ENCODE measurements at places on chromosomes 12 and 14.

DNA sequence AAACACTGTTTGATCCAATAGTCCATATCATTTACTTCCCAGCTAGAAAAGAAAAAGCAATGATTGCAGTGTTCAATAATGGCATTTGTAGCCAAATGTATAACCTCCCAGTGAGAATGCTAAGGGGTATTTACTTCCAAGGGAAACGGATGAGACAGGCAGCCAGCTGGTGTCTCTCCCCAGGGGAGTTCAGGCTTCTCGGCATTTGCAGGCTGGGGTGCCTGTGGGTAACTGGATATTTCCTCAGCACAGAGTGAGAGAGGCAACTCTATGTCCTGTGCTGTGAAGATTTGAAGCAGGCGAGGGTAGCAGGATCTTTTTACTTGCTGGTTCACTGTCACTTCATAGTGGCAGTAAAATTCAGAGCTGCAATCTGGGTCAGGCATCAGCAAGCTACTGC, 1455.6 kb upstream of the TMEM132C start:
- no peak for DNase-seq

DNA sequence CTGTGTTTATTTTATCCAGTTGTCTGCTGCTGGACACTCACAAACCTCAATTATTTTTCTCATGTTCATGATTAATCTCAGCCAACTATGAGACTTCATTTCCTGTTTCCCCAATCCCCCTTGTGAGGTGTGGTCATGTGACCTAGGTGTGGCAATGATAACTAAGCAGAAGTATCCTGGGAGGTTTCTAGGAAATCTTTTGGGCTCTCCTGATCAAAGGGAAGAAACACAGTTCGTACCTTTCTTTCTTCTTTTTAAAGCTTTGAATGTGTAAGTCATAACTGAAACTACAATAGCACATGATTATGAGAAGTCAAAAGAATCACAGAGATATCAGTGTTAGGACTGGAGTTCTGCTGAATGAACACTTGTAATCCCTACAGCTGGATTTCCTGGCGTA, 34.4 kb upstream of the MANSC4 start:
- no peak for DNase-seq

DNA sequence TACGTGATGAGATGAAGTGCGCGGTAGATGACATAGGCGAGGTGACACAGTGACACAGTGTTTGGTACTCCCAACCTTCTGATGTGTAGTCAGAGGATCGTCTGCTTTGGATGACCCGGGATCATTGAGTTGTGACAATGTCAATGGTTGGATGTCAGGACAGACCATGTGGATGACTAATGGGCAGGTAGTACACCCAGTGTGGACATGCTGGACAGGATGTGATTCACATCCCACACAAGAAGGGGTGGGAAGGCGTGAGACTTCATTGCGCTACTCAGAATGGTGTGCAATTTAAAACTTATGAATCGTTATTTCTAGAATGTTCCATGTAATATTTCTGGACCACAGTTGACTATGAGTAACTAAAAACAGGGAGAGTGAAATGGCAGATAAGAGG, 23.8 kb downstream of the MAP3K9 start:
- no peak for DNase-seq

DNA sequence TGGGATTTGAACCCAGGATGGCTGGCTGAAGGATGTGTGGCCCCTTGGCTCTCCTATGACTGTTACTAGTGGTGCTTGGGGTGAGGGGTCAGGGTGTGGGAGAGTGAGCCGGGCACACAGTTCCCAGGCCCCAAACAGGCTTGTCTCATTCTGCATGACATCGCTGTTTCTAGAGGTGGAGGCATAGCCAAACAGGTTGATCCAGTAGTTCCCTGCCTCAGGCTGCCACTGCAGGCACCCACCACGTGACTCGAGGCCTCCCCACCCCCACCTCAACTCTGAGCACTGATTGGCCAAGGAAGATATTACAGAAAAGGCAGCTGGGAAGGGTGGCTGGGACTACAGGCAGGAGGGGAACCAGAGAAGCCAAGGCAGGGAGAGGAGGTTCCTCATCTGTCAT, 102.6 kb downstream of the NCOR2 start:
- DNase-seq: no peak

- no peak for DNase-seq
Measured at GRCh38 chr12:68537571-68537970, 73.1 kb upstream of the RAP1B start.

- DNase-seq: no peak
Measured at GRCh38 chr12:20620261-20620660, 74.9 kb upstream of the SLCO1C1 start.

DNA sequence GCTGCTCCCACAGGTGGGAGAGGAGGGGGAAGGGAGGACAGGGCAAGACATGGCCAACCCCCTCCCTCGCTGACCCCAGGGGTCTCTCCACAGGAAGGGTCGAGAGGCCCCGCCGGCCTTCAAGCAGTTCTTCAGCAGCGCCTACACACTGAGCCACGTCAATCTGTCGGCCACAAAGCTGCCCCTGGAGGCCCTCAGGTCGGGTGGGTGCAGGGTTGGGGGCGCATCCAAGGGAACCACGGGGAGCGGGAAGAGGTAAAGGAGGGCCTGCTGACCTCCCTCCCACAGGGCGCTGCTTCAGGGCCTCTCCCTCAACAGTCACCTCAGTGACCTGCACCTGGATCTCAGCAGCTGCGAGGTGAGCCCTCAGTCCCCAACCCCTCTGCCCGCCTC, 6.1 kb downstream of the CARMIL3 start:
- DNase-seq: no peak

- no peak for DNase-seq
Measured at GRCh38 chr12:117212563-117213190, 22.4 kb upstream of the FBXO21 start.

GRCh38 chr12:99235381-99235780, 412.2 kb upstream of the GARIN6 start:
- DNase-seq: no peak

- no peak for DNase-seq
Measured at GRCh38 chr12:19263672-19264071, 134.1 kb downstream of the PLEKHA5 start.

GRCh38 chr12:8849876-8850275, 27.5 kb downstream of the A2ML1 start:
- DNase-seq: no peak

GRCh38 chr12:127334365-127334764, 932.6 kb upstream of the TMEM132C start:
- DNase-seq: no peak

- DNase-seq: no peak
Measured at GRCh38 chr14:99752486-99753121, 40.6 kb upstream of the EML1 start.

GRCh38 chr14:42927313-42927712, 1320.6 kb downstream of the LRFN5 start:
- no peak for DNase-seq

DNA sequence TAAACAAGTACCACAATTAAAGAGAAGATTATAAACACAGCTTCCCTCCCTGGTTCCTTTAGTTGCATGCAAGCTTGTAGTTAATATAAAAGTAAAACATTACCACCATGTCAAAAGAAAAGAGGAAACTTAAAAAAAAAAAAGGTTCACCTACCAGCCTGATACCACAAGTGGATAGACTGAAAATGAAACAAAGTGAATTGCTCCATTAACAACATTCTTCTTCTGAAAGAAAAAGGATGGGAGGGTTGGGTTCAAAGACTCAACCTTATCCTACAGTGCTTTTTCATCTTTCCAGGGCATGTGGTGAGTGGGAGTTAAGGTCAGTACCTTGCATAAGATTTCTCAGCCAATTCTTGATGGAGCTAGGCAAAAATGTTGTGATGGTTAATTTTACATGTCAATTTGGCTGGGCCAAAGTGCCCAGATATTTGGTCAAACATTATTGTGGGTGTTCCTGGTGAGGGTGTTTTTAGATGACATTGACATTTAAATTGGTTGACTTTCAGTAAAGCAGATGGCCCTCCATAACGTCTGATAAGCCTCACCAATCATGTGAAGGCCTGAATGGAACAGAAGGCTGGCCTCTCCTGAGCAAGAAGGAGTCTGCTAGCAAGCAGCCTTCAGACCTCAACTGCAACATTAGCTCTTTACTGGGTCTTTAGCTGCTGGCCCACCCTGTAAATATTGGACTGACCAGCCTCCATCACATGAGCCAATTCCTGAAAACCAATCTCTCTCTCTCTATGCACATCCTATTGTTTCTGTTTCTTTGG, 28.8 kb downstream of the VCPKMT start:
- no peak for DNase-seq

GRCh38 chr12:113276946-113277500, 55.8 kb downstream of the TPCN1 start:
- no peak for DNase-seq

GRCh38 chr12:56115329-56115728, 1.1 kb upstream of the RPL41 start:
- no peak for DNase-seq

DNA sequence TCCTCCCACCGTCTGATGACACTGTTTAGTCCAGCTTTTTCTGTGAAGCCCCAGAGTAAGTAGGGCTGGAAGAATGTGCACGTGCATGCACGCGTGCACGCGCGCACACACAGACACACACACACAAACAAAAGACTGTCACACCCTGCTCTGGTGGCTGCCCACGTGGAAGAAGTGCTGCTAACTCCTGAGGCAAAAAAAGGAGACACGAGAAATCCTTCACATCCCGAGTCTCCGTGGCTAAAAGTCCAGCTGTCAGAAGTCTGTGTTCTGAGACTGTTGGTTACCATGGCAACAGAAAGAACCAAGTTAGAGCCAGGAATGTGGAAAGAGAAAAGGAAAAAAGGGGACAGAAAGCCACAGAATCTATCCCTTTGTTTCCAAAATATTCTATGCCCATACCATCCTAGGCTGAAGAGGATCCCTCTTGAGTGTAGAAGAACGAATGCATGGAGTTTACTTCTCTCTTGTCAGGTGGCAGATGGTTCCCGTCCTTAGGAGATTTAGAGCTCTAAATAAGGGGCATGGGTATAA, 1.6 kb upstream of the C12orf71 start:
- DNase-seq: no peak

DNA sequence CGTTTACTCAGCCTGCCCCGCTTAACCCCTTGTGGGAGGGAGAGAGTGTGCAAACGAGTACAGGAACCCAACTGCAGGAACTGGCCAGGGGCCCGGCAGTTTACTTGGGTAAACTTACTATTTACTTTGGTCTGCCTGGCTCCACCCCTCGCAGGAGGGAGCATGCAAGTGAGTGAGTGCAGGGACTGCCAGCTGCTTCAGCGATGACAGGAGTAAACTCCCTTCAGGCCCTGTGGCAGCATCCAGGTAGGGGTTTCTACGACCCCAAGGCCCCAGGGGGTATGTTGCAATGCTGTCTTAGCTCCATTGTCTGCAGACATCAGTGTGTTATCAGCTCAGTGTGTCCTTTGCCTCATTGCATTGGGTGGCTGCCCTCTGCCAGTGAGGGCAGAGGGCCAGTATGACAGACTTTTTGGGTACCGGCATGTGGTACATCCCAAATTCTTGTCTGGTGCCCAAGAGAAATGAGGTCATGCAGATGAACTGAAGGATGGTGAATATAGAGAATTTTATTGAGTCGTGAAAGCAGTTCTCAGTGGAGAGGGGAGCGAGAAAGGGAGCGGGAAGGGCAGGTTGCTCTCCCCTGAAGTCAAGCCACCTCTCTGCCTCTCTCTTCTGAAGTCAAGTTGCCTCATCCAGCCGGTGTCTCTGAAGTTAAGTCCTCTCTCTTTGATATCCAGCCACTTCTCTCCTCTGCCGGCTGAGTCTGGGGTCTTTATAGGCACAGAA, 181.8 kb downstream of the FUT8 start:
- no peak for DNase-seq

DNA sequence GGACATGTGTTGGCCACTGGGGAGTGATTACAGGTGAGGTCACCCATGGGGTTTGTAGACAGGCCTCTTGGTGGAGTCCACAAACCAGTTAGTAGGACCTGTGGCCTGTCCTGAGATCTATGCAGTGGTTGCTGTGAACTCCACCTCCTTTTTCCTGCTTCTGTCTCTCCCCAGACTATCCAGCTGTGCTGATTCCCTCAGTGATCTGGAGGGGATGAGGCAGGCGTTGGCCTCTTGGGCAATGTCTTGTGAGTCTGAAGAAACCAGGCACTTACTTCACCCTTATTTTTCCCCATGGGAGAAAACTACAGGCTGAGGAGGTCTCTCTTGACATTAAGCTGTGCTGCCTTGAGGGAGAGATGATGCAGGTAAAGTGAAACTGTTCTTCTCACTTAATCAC, 257.2 kb upstream of the PRICKLE1 start:
- no peak for DNase-seq

DNA sequence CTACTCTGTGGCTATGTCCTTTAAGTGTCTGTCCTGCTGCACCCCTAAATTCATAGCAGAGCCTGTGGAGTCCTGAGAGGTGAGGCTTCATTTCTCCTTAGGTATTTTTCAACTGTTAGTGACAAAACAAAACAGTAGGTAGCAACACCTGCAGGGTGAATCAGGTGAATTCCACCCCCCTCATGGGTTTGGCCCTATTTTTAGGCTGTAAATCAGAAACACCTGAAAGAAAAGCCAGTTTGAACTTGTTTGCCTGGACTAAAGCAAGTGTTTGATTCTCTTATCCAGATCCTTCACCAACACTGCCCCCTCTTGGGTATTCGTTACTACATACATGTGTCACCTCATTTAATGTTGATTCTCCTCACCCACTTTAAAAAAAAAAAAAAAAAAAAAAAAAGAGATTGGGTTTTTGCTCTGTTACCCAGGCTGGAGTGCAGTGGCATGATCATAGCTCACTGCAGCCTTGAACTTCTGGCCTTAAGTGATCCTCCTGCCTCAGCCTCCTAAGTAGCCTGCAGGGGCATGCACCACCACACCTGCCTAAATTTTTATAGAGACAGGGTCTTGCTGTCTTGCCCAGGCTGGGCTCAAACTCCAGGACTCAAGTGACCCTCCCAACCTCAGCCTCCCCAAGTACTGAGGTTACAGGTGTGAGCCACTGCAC, 10.3 kb downstream of the TBPL2 start:
- no peak for DNase-seq

DNA sequence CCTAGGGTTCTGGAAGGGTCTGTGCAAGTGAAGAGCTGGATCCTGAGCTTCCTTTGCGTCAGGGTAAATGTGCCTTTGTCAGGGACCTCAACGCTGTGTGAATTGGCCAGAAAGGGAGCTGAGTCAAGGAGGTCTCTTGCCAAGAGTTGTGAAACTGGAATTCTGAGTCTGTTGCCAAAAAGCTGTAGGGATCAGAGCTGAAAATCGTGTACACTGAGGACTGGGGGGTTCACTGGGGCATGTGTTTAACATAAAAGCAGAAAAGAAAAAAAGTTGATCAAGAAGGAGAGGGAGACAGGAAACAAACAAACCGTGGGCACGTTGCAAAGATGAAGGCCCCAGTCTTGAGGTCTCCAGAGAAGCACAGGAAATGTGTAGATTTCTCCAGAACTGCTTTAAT, 1081.5 kb downstream of the VRK1 start:
- no peak for DNase-seq
